ENCODE measurements at places on chromosomes 11 and 22. TPM values are rescaled to one million over a fixed set of nuclear protein-coding genes. Genes with fewer than 3 reads are reported as not detected.

- DNase-seq = no peak
Observed at GRCh38 chr22:39177791-39178190, 25.3 kb upstream of the CBX7 start.

GRCh38 chr11:61947486-61948210 is 2.5 kb upstream of the BEST1 start:
- DNase-seq = peak; percentile 91

GRCh38 chr11:43503417-43503816 is 144.7 kb downstream of the TTC17 start:
- no peak for DNase-seq

The TIMM8B gene
- 176 TPM for total RNA-seq

DNA sequence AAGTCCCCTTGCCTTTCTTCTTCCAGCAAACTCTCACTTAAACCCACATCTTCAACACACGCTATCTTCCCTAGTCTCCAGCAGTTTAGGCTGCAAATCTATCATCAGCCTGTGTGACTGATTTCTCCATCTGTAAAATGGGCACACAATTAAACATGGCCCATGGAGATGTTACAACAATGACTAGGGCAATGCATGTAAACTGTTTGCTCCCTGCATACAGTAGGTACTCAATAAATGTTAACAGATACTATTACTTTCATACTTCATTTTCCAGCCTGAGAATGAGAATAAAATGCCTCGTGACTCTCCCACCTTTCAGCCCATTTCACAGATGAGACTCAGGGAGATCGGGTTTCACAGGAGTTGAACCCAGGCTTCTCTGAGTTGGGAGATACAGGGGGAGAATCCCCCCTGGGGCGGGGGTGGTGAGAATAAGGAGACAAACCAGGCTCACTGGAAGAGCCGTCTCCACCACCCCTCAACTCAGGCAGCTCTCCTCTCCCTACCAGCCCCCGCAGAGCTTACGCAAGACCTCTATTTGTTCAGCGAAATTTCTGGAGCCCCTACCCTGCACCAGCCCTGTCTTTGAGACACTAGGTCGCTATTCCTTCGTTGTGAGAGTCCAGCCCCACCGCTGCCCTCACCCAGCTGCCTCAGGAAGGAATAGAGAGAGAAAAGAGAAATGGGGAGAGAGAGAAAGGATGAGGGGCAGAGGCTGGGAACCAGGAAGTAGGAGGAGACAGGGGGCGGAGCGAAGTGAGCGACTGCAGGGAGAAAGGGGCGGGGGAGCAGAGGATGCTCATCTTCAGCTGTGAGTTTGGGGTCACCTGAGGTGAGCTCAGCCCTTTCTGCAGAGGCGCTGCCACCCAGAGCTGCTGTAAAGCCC is 42.1 kb upstream of the KLHL35 start:
- no peak for DNase-seq

- DNase-seq = no peak
Observed at GRCh38 chr22:45627489-45628233, 44.0 kb upstream of the ATXN10 start.

- peak; percentile 34 for DNase-seq
Observed at GRCh38 chr11:1829039-1829820, 5.6 kb upstream of the SYT8 start.

The PPP1CA gene
- total RNA-seq = 112 TPM

The HOATZ gene
- not detected for total RNA-seq

The MMP12 gene
- not detected for total RNA-seq

DNA sequence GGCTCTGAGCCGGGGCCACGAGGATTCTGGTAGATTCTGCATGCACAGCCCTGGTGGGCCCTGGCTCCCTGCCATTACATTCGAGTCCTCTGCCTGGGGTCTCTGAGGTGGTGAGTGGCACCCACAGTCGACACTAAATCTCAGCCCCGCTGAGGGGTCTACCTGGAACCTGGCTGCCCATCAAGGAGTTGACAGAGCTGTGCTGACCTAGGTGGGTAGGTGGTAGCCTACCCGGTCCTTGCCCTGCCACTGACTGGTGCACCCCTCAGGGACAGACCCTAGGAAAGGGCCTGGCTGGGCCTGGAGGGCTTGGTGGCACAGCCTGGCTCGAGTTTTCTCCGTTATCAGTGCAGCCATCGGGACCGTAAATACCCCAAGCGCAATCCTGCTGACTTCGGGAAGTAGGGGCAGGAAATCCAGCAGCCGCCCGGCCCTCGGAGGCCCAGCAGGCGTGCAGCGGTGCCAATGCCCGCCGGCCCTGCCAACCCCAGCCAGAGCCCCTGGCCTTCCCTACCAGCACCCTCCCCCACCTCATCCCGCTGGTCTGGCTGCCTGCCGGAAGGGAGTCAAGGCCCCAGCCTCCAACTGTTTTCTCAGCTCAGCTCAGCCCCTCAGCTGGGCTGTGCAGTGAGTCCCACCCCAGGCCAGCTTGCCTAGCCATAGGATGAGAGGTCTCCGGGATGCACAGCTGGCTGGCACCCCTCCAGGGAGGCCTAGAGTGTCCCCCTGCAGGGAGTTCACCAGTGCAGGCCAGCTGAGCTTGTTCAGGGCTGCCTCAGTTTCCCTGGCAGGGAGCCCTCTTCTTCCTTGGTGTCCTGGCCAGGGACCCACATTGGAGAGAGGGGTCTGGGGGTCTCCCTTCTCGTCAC is 80.4 kb upstream of the KCNQ1OT1 start:
- DNase-seq = peak; percentile 64

- no peak for DNase-seq
Observed at GRCh38 chr11:128931668-128932067, 11.0 kb downstream of the TP53AIP1 start.

GRCh38 chr11:116086426-116086825 is 582.2 kb upstream of the CADM1 start:
- DNase-seq = no peak

- DNase-seq = no peak
Observed at GRCh38 chr11:69437876-69438205, 43.6 kb upstream of the LINC01488 start.

GRCh38 chr11:118206391-118207031 is 18.3 kb downstream of the JAML start:
- no peak for DNase-seq

The TEX54 gene
- total RNA-seq = not detected

- no peak for DNase-seq
Observed at GRCh38 chr11:62976109-62976508, 8.7 kb downstream of the SLC22A6 start.

DNA sequence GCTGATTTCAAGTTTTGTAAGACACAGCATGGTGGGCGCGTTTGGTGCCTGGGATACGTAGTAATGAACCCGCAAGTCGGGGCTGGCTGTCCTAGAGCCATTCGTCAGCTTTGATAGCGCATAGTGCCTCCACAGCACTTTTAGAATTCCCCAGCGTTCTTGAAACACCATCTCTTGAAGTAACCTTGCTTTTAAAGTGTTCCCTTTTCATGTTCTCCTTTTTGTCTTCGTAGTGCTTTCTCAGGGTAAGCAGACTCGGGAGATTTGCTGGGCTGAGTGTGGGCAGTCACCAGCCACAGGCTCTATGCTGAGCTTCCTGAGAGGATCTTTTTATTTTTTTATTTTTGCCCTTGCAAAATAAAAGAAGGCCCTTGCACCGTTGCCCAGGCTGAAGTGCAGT is 39.6 kb upstream of the CTTN start:
- DNase-seq = no peak

The OR52I1 gene
- not detected for total RNA-seq

The CHADL gene
- total RNA-seq = 26.4 TPM

DNA sequence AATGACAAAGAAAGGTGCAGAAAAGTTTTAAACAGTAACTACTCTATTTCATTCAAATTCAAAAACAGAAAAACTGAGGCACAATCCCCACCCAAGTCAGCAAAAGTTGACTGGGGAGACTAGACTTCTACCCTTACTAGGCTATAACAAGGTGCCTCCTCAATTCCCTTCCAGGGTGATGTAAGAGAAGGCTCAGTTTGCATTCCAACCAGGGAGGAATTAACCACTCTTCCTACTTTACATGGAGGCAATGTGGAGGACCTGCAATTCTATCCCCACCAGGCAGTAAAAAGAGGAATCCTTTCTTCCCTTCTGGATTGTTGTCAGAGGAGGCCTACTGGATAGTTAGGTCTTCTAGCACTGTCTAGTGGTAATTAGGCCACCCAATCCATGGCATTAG is 26.1 kb downstream of the TYR start:
- no peak for DNase-seq

- no peak for DNase-seq
Observed at GRCh38 chr11:121372671-121373429, 79.3 kb upstream of the SORL1 start.

DNA sequence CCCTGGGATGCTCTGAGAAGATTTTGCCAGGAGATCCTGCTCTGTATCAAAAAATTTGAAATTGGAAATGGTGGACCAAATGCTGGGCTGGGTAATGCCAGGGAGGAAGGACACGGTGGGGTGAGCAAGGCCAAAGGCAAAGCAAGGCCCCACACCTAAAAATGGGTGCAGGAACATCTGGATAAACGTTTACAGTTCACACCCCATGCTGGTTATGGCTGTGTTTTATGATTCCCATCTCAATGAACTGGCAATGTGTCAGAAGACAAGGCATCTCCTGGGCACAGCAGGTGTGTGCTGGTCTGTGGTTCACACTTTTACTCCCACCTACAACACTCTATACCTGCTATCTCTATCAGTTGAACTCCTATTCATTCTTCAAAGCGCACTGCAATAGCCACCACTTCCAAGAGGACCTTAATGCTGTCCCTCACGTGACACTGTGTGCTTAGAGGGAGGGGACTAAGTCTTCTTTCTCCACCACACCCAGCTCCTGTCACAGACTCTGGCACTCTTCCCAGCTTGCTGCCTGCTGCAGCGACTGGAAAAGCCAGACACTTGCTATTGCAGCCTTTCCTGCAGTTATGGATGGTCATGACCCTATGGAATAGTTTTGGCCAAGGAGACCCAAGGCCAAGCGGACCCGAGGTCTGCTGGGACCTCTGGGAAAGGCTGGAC is 277.5 kb downstream of the CTTN start:
- DNase-seq = peak; percentile 22

GRCh38 chr22:38187413-38188212 is 6.0 kb upstream of the PLA2G6 start:
- no peak for DNase-seq

The FSHB gene
- total RNA-seq = not detected

- DNase-seq = no peak
Observed at GRCh38 chr11:63142459-63142858, 1.6 kb downstream of the SLC22A24 start.

The MS4A7 gene
- 14.5 TPM for total RNA-seq

- DNase-seq = no peak
Observed at GRCh38 chr11:132942611-132943356, 589.5 kb downstream of the OPCML start.

DNA sequence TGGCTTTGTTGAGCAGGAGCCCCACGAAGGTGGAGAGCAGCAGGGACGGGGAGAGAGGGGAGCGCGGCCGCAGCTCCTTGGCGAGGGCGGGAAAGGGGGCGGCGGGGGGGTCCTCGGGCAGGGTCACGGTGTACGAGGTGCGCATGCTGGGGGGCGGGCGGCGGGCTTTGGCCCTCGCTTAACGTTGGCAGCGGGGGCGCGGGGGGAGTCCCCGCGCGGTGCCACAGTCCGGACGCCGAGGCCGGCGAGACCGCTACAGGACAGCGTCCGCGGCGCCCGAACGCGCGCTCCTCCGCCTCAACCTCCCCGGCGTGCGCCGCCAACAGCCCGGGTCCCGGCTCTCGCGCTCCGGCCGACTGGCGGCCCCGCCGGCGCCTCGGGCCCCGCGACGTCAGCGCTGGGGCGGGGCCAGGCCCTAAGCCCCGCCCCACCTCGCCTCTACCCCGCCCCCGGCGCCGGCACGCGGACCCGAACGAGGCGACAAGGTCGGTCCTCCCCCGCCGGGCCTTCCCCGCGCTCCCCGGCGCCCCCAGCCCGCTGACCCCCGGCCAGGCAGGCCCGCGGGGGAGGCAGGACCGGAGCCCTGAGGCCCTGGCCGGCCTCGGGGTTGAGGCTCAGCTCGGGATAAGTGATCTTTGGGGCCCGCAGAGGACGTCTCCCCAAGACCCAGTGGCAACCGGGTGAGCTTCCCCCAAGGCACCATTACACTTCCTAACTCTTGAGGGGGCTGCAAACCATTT is 17.5 kb downstream of the USP2 start:
- DNase-seq = peak; percentile 82

GRCh38 chr22:41382610-41383009 is 868 bp downstream of the TEF start:
- DNase-seq = no peak

GRCh38 chr11:64880240-64881001 is 2.0 kb upstream of the EHD1 start:
- DNase-seq = no peak

DNA sequence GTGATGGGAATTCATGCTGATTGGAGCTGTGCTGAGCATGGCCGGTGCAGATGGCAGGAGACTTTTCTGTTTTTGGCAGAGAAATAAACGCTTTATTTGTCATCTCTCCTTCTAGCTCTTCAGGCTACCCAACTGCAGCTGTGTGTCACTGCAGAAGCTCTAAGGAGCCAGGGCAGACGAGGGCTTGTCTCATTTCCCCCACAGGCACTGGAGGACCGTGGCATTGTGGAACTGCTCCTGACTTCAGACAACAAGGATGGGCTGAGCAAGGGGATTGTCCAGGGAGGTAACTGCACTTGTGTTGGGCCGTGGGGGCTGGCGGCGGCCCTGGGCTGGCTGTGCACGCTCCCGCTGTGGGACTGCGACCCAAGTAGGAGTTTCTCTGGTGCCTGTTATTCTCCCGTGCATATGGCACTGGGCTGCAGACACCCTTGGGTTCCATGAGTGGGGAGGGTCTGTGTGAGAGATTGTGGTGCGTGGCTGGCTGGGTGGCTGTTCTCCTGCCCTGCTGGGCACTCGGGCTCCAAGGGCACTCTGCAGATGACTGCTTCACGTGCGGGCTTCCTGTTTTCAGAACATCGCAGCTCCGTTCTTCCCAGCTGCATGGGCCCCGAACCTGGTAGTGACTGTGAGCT is 27.2 kb downstream of the GLB1L2 start:
- peak; percentile 27 for DNase-seq

The PTPRCAP gene
- 1.7 TPM for total RNA-seq
